CD4-positive, alpha-beta T cell treated with Interferon alpha-2 for 1 hour (primary cell): ENCODE measurements at places on chromosomes 1 and 21.

GRCh38 chr1:117077267-117077666 lies 17.1 kb downstream of the TTF2 start:
- no peak for DNase-seq

DNA sequence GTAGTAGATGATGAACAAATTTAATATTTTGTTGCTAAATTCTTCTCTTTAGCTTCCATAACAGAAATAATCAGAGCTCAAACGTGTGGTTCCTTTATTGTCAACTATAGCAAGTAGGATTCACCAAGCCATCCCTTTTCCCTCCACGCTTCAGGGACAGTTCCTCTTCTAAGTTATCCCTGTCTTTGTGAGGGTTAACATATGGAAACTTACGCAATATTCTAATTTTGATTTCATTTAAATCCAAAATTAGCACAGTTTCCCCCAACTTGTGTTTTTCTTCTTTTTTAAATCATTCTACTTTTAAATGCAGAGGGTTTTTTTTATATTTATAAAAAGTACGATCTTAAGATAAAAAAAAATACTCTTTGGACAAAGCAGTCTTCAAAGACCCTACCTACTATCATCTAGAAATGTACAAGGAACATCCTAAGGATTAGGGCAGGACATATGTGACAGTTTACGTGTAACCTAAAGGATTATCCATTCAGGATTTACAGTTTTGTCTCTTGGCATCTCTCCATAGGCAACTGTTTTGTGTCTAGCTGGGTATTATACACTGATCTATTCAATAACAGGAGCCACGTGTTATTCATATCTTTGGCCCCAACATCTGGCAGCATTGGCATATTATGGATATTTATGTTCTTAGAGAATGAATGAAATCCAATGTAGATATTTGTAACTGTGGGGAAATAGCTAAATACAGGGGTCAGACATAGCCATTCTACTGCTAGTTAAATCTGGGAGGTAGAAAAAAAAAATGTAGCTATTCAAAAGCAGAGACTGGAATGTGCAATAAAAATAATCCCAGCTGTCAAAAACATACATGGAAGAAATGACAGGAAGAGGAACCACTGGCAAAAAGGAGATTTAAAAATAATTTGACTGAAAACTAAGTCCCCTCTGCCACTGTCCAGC lies 272.9 kb downstream of the NEGR1 start:
- no peak for DNase-seq

DNA sequence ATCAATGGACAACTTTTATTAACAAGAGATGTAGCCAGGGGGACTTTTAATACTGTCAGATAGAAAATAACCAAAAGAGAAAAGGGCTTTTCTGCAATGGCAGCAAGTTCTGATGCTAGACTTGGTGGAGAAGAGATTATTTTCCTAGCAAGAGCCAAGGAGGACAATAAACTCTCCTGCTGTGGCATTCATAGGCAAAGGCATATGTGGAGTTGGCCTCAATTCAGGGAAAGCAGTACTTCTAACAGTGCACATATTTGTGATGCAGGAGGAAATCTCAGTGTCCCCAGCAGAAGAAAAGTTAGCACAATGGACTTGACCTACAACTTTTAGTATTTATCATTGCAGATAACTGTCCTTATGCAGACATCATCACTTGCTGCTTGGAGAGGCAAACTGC lies 75.1 kb upstream of the GRIK1 start:
- DNase-seq = no peak

GRCh38 chr1:68131261-68131660 lies 80.8 kb upstream of the DIRAS3 start:
- no peak for DNase-seq

- DNase-seq = no peak
Observed at GRCh38 chr1:29415156-29415830, 179.0 kb downstream of the PTPRU start.

DNA sequence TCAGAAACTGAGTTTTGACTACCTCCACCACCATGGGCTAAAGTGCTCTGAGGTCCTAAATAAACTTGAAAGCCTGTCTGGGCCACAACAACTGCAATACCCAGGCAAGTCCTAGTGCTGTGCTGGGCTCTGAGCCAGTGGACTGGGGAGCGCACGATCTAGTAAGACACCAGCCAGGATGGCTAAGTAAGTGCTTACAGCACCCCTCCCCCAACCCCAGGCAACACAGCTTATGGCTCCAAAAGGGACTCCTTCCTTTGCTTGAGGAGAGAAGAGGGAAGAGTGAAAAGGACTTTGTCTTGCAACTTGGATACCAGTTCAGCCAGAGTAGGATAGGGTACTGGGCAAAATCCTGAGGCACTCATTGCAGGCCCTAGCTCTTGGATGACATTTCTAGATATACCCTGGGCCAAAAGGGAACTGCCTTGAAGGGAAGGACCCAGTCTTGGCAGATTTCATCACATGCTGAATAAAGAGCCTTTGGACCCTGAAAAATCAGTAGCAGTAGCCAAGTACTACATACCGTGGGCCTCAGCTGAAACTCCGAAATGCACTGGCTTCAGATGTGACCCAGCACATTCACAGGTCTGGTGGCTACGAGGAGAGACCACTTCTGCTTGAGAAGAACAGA lies 1.6 kb downstream of the C1orf105 start:
- no peak for DNase-seq

- DNase-seq = no peak
Observed at GRCh38 chr1:246800756-246801155, 76.5 kb downstream of the SCCPDH start.

DNA sequence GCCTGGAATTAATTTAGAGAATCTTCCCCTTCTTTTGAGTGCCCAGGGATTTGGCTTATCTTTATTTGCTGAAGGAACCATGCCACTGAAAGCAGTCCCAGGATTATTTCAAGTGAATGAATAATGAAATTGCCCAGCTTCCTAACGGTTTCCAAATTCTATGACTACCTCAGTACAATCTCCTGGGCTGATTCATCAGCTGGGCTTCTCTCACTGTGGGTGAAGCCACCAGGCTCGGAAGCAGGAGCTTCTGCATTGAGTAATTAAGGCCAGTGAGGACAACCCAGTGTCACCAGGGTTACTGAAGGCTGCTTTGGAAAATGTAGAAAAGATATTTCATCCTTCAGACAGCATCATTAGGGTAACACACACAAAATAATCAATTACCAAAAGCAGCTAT lies 169.8 kb downstream of the DAB1 start:
- no peak for DNase-seq

DNA sequence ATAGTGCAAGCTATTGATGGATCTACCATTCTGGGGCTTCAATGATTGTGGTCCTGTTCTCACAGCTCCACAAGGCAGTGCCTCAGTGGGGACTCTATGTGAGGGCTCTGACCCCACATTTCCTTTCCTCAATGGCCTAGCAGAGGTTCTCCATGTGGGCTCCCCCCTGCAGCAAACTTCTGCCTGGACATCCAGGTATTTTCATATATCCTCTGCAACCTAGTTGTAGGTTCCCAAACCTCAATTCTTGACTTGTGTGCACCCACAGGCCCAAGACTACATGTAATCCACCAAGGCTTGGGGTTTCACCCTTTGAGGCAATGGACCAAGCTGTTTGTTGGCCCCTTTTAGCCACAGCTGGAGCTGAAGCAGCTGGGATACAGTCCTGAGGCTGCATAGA lies 35.9 kb upstream of the CFHR3 start:
- DNase-seq = no peak

DNA sequence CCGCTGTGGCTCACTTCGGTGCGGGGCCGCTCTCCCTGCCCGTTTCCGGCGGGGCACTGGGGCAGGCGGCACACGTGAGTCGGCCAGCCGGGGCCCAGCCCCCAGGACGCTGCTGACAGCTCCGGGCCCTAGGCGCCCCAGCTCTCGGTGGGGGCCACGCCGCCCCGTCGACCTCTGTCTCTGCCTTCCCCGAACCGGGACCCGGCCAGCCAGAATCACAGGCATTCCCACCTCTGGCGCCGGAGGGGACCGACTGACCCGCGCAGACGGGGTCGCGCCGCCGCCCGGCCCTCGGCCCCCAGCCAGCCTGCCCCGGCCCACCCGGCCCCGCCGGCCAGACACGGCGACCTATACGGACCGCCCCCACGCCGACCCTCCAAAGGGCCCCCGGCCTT lies 755 bp downstream of the SCMH1 start:
- DNase-seq = peak; percentile 58

GRCh38 chr1:100892554-100892953 lies 2.1 kb downstream of the EXTL2 start:
- DNase-seq = no peak

- no peak for DNase-seq
Observed at GRCh38 chr21:17607684-17608083, 5.0 kb downstream of the BTG3 start.

DNA sequence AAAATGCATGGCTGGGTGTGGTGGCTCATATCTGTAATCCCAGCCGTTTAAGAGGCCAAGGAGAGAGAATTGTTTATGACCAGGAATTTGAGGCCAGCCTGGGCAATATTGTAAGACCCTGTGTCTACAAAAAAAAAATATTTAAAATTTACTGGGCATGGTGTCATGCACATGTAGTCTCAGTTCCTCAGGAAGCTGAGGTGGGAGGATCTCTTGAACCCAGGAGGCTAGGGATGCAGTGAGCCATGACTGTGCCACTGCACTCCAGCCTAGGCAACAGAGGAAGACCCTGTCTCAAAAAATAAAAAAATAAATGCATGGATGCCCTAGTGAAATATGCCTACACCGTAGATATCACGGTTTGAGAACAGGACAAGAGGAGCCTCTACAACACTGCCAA lies 1331.2 kb upstream of the B3GALT2 start:
- no peak for DNase-seq

- no peak for DNase-seq
Observed at GRCh38 chr1:196734460-196734859, 40.2 kb upstream of the CFHR3 start.

DNA sequence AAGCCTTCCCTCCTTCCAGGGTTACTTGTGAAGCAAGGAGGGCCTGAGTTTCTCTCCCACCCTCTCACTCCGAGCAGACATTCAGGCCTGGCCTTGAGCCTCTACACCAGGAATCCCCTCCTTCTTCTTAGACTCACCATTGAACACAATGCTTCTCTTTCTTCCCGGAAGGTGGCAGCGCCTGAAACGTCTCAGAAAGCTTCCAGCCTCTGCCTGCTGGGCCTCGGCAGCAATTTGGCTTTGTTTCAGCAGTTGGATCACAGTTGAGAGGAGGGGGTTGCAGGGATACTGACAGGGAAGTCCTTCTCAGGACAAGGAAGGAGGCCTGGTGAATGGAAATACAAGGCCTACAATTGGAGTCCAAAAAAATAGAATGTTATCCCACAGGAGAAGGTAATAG lies 6.3 kb downstream of the CLDN8 start:
- DNase-seq = no peak

- DNase-seq = no peak
Observed at GRCh38 chr1:230773396-230774033, 26.3 kb downstream of the CAPN9 start.

GRCh38 chr1:240508950-240509349 lies 103.0 kb downstream of the GREM2 start:
- no peak for DNase-seq

GRCh38 chr1:193543259-193543658 lies 356.8 kb upstream of the B3GALT2 start:
- DNase-seq = no peak

DNA sequence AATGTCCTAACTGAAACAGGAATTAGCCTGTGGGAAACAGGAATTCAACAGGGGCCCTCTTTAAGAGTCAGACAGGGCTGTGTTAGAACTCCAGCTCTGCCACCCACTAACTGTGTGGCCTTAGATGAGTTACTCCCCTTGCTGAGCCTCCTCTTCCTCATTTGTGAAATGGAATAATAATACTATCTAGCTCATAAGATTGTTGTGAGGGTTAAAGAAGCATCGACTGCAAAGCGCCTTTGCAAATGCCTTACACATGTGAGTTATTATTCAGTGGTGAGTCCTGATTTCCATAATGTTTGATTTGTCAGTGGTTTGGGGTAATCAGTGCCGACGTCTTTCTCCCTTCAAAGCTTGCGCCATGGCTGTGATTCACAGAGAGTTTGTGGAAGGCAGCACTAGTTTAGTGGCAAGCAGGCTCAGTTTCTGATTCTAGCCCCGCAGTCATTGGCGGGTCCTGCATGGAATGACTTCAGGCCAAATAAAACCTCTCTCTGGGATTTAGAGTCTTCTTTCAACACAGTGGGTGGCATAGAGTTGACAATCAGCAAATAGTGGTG lies 388.5 kb downstream of the PLPP3 start:
- no peak for DNase-seq

DNA sequence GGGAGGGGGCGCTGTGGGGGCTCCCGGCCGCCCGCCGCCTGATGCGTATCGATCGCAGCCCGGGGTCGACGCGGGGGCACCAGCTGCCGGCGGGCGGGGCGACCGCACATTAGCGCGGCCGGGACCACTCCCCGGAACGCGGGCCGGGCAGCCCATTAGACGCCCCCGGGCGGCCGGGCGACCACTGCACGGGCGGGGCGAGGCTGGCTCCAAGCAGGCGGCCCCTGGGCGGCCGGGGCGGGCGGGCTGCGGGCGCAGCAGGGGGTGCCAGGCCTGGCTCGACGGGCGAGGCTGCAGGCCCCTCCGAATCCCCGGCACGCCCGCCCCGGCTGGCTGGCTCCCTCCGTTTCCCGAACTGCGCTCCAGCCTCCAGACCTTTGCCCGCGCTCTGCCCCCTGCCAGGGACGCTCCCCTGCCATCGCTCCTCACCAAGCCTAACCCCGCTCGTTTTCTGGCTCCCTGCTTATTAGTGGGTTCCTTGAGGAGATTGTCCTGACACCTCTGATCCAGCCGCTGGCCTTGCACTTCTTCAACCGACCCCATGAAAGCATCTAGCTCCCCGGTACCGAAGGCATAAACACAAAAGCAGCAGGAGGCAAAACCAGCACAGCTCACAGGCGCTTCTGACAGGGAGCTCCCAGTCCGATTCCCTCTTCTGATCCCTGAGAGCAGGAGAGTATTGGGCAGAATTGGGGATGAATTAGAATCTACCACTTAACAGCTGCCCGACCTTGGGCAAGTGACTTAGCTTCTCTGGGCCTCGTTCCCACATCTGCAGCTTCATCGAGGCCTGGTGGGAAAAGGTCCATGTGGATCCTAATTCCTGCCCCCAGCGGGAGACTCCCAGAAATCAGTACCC lies 92.6 kb upstream of the CASZ1 start:
- no peak for DNase-seq

- DNase-seq = peak; percentile 9
Observed at GRCh38 chr1:107140703-107141490, at the start of gene NTNG1. Gene NTNG1, plus strand, starts transcription at chr1:107141039.

DNA sequence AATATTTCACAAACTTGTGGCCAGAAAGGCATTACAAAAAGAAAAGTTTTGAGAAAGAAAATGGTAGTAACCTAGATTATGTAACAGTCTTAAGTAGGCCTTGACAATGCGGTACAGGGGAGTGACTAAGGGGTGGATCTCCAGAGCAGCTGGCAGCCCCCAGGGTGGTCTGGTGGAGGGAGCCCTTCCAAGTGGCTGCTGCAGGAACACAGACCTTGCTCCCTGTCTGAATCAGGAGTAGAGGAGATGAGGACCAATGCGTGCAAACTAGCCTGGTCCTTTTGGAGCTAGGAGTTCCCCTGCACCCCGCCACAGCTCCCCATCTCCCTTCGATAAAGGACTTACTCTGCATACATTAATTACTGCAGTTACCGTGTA lies 189.0 kb downstream of the NFIA start:
- no peak for DNase-seq

- DNase-seq = no peak
Observed at GRCh38 chr1:242522996-242523718, 1.3 kb downstream of the PLD5 start.
